ENCODE measurements at places on chromosomes 2 and 18.

GRCh38 chr18:49275448-49275847 lies 185.0 kb downstream of the DYM start:
- no peak for DNase-seq

GRCh38 chr2:186991766-186992417 lies 142.9 kb upstream of the ZSWIM2 start:
- no peak for DNase-seq

- DNase-seq, result no peak
Measured at GRCh38 chr2:237865623-237866041, 6.2 kb downstream of the RAMP1 start.

DNA sequence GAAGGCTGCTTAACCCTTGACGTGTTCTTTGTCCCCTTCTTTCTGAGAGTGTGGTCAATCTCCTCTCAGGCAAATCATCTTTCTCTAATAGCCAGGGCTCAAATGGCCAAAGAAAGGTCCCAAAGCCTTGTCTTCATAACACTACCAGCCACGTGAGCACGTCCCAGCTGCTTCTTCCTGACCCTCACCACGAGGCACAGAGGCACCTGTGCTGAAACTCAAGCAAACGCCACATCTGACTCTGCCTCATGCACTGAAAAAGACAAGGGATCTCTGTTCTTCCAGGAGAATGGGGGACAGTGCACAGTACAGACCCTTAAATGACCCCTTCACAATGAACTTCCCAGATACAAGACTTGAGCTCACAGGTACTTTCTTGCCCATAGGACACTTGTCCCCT lies 31.8 kb downstream of the BCL11A start:
- no peak for DNase-seq

GRCh38 chr18:35457140-35457704 lies 40.5 kb downstream of the INO80C start:
- no peak for DNase-seq

- DNase-seq, result no peak
Measured at GRCh38 chr18:59629894-59630293, 67.3 kb downstream of the CCBE1 start.

DNA sequence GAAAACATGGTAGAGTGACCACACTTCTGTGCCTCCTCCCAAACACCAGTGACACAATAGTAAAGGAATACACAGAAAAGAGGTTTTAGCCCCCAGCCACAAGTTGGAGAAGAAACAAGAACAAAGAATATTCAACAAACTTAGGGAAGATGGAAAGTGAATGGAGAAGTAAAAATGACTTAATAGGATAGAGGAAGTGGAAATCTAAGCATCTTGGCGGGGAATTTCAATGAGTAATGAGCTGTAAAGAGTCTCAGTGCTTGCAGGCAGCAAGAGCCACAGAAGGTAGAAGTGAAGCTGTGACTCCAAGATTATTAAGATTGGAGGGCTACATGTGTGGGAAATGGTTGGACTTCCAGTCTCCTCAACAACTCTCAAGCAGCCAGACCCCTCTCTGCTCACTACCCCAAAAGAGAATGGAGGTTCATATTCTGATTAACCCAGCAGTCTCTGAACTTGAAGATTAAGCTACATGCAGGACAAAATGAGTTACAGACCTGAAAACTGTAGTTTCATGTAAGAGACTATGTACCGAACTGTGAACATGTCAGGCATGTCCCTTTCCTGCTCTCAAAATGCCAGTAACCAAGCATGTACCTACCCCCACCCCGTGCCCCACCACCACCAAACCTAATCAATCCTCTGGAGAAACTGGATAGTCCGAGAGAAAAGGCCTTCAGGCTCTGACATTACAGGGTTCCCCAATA lies 16.9 kb upstream of the HNRNPLL start:
- DNase-seq, result peak; percentile 18
